GM13977 (cell line): ENCODE measurements at places on chromosomes 4 and X.

- no peak for DNase-seq
Measured at GRCh38 chr4:108114503-108114902, 54.2 kb downstream of the LEF1 start.

- DNase-seq, result peak; percentile 65
Measured at GRCh38 chr4:13541720-13542576, 2.4 kb downstream of the NKX3-2 start.

- DNase-seq, result no peak
Measured at GRCh38 chrX:3520982-3521381, 174.5 kb upstream of the MXRA5 start.

DNA sequence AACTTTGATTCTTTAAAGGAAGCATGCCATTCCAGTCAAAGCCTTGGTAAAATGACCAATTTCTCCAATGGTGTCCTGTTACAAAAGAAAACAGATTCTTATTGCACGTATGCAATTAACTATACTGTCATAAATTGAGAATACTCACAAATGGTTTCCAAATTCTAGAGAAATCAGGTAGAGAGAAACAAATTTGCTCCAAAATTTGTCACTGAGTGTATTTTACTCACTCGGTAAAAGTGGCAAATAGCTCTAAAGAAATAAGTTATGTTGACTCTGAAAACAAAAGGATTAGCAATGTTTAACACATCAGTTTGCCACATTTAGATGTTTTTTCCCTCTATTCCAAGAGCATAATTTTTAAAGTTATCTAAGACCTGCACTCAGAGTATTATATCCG, 133.1 kb downstream of the DMD start:
- no peak for DNase-seq

GRCh38 chr4:985123-985830, 1.6 kb upstream of the IDUA start:
- peak; percentile 90 for DNase-seq

DNA sequence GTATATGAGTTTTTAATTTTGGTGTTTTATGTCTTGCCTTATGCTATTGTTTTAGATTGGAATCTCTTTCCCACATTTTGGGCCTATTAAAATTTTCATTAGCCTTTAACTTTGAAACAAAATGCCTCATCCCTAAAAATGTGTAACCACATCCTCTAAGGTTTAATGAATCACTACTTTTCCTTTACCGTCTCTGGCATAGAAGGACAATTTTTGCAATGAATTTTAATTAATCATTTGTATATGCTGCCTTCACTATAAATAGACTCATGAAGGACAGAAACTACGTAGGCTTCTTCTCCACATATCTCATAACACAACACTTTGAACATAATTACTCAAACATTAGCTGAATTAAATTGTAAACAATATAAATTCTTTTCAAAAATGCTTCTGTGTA, 421.5 kb downstream of the NLGN4X start:
- DNase-seq, result no peak

GRCh38 chrX:26411045-26411444, 195.1 kb downstream of the MAGEB5 start:
- DNase-seq, result no peak
